ENCODE measurements at places on chromosomes 16 and 17. TPM values are rescaled to one million over a fixed set of nuclear protein-coding genes. Genes with fewer than 3 reads are reported as not detected.

DNA sequence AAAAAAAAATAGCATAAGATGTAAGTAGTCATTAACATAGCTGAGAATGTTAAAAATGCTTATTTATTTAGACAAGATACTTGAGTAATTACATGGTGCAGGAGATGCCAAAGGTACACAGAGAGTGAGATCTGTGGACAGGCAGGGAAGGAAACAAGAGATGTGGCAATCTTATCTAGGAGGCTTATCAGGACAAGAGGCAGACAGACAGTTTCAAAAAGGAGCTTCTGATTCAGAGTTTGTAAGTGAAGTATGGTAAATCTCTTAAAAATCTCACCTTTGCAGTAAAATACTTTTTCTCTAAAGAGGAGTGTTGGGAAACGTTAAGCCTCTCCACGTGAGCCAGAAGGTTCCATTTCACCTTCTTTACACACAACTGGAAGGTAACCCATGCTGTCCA, 19.9 kb upstream of the GHDC start:
- DNase-seq: no peak

- no peak for DNase-seq
These were observed 342.5 kb downstream of the CPPED1 start for GRCh38 chr16:12461201-12461600.

- no peak for DNase-seq
These were observed 16.3 kb downstream of the SCN4A start for GRCh38 chr17:63956296-63956920.

The ZNF19 gene
- 2.0 TPM for polyA plus RNA-seq

DNA sequence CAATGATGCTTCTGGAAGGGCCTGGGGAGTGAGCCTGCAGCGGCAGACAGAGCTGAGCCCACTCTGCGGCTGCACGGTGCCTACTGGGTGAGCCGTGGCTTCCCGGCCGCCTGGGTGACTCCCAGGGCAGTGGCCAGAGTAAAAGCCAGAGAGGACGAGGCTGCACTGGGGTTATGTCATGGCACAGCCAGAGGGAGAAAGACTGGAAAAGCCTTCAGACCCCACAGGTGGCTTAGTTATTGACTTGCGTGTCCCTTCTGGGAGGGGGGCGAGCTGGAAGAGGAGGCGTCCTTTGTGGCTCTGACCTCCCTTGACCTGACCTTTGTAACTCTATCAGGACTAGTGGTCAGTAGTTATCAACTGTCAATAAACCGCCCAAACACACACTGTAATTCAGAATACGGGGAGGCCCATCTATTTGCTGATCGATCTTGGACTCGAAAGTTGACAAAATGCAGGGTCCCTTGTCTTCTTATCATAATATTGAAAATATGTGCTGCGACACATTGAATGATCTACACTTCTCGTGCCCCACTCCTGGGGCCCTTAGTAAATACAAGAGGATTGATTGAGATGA, 385.9 kb upstream of the ZFHX3 start:
- no peak for DNase-seq

The RAMP2 gene
- polyA plus RNA-seq: 1.0 TPM

The IL34 gene
- polyA plus RNA-seq: 0.40 TPM

The MRPL58 gene
- polyA plus RNA-seq: 89.4 TPM

DNA sequence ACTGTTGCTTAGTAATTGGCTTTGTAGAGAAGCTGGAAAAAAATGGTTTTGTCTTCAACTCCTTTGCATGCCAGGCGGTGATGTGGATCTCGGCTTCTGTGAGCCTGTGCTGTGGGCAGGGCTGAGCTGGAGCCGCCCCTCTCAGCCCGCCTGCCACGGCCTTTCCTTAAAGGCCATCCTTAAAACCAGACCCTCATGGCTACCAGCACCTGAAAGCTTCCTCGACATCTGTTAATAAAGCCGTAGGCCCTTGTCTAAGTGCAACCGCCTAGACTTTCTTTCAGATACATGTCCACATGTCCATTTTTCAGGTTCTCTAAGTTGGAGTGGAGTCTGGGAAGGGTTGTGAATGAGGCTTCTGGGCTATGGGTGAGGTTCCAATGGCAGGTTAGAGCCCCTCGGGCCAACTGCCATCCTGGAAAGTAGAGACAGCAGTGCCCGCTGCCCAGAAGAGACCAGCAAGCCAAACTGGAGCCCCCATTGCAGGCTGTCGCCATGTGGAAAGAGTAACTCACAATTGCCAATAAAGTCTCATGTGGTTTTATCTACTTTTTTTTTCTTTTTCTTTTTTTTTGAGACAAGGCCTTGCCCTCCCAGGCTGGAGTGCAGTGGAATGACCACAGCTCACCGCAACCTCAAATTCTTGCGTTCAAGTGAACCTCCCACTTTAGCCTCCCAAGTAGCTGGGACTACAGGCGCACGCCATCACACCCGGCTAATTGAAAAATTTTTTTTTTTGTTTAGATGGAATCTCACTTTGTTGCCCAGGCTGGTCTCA, 6.2 kb upstream of the TMEM235 start:
- DNase-seq: no peak

GRCh38 chr16:31118223-31119155, 1.0 kb downstream of the KAT8 start:
- no peak for DNase-seq

DNA sequence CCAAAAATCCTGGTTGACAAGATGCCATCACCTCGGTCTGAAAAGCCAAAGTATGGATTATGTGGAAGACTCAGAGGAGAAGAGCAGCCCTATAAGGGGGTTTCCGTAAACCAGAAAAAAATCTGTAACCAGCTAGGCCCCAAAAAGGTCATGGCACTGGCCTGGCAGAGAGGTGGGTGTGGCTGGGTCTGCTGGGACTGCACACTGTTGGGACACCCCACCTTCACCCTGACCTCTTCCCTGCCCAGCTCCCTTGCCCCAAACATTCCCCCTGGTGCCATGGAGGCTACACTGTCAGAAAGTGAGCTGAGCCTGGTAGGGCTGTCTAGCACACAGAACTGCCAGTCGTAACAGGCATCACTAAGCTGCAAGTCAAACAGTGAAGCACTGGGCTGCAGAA, 6.5 kb downstream of the SLC47A2 start:
- DNase-seq: no peak

- no peak for DNase-seq
These were observed 78.3 kb downstream of the CBLN1 start for GRCh38 chr16:49203361-49203760.

The SLC13A2 gene
- polyA plus RNA-seq: not detected

The SDR42E2 gene
- polyA plus RNA-seq: not detected

DNA sequence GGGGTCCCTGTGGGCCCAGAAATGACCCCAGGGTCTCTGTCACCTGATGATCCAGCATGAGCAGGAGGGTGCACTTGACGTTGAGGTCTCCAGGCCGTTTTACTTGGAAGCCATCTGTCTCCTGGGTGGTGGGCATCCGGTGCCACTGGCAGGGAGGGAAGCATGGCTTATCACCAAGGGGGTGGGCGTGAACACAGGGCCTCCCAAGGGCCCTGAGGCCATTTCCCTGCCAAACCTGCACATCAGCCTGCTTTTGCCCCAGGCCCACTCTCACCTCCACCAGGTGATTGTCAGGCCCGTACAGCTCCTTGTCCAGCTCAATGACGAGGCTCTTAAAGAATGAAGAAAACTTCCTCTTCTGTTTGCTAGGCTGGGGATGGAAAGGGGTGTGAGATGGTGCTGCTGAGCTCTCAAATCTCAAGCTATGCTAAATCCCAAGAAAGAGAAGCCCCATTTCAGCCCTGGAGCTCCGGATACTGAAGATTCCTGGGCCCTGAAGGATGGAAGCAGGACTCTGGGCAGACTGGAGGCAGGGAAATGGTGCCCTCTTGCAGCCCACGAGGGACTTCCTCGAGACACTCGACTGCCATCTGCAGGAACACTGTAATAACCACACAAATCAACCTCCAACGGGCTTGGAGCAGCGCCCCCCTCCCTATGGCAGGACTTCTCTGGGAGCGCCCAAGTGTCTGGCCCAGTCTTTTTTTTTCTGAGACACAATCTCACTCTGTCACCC, 7.1 kb upstream of the FTSJ3 start:
- peak; percentile 95 for DNase-seq

The CLEC10A gene
- polyA plus RNA-seq: not detected

The CTRB1 gene
- not detected for polyA plus RNA-seq

GRCh38 chr17:76079535-76079955, 563 bp downstream of the ZACN start:
- DNase-seq: no peak

DNA sequence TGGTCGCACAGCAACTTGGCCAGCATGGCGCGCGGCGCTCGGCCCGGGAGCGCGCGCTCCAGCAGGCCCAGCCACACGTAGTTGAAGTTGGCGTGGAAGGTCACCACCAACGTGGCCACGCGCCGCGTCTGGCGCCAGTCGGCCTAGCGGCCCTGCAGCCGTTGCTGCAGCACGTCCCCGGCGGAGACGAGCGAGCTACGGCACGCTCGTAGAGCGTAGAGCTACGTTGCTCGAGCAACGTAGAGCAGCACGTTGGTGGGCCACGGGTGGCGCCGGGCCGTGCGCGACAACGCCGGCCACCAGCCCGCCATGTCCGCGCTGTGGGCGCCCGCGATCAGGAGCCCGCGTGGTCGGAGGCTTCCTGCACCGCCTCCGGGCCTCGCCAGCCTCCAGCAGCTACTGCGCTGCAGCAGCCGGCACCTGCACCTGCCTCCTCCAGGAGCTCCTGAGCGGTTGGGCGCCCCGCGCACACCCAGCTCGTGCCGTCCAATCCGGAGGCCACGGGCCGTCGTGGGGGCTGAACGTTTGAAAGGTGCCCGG, 13.4 kb upstream of the SULT1A1 start:
- no peak for DNase-seq

DNA sequence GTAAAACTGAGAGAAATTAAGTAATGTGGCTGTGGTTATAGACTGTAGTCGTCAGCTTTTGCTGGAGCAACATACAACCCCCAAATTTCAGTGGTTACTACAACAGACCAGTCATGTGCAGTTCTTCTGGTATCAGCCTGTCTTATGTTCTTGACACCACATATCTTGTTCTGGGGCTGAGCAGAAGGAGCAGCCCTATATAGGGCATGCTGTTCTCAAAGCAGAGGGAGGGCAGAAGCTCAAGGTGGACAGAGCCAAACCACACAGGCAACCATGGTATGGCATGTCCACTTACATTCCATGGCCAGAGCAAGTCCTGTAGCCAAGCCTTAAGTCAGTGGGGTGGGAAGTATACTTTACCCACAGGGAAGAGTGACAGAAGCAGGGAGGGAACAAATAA, 7.7 kb downstream of the PRKAR1A start:
- no peak for DNase-seq

DNA sequence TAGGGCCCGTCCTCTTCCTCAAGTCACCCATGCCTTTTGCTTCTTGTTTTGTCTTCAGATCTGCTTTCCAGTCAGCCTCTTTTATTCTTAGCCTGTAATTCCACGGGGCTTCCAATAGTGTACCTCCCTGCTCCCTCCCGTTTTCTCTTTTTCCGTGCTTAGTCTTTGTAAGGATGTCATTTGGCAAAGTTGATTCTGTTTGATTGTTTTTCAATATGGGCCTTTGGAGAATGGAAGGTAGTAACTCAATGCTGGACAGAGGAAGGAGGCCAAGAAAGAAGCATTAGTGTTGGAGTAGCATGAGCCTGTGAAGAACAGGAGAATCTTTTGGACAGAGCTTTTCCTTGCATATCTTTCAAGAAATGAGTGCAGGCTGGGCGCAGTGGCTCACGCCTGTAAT, 6.5 kb downstream of the WWP2 start:
- DNase-seq: no peak
